ENCODE measurements at places on chromosomes 16 and 17. TPM values are rescaled to one million over a fixed set of nuclear protein-coding genes. Genes with fewer than 3 reads are reported as not detected.

CA4 gene
- total RNA-seq = not detected

CIBAR2 gene
- total RNA-seq = not detected

MYO15B gene
- total RNA-seq = 304 TPM

KRTAP1-1 gene
- not detected for total RNA-seq

MYADML2 gene
- total RNA-seq = not detected
